ENCODE measurements at places on chromosomes 11 and 22. TPM values are rescaled to one million over a fixed set of nuclear protein-coding genes. Genes with fewer than 3 reads are reported as not detected.
A peak's percentile ranks its signal among the peaks of the same experiment; 100 is the strongest.

GRCh38 chr22:41132550-41132949 is 40.2 kb downstream of the EP300 start:
- DNase-seq, result no peak

Gene FAM180B
- total RNA-seq, result not detected

DNA sequence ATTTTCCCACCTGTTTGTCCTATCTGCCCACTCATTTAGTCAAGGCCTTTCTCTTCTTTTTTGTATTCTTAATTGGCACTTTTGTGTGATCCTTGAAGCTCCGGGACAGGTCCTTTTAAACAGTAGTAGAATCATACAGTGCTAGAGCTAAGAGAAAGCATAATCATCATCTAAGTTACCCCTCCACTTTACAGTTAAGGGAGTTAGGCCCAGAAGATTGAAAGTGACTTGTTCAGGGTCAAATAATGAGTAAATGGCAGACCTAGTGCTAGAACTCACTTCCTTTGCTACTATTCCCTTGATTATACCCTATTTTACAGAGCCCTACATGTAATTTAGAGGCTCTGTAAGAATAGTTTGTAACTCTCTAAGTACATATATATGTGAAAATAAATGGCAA is 2.5 kb downstream of the USP47 start:
- no peak for DNase-seq

Gene MMP1
- 2.8 TPM for total RNA-seq

Gene CEND1
- total RNA-seq, result not detected

- no peak for DNase-seq
These were observed 7.3 kb downstream of the TMPRSS13 start for GRCh38 chr11:117921893-117922292.

Gene PIWIL4
- total RNA-seq, result not detected

DNA sequence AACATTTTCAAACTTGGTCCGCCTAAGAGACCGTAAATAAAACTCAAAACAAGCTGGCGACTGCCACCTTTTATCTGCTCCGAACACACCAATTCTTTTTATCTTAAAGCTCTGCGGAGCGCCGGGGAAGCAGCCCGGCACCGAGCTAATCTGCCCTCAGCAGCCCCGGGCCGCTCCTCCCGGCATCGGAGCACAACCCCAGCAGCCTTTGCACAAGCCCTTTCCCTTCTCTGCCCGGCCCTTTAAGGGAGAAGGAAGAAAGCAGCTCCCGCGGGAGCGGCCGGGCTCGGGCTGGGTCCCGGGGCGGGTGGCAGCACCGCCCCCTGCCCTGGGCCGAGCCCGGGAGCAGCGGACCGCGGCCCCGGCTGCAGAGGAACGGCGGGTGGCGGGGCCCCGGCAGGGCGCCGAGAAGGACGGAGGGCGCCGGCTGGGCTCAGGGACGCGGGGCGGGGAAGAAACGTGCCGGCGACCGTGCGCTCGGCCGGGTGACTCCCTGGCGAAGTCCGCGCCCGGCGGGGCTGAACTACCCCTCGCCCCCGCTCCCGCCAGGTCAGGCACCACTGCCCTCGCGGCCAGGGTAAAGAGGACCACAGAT is 133.6 kb upstream of the C11orf58 start:
- no peak for DNase-seq

GRCh38 chr11:93028960-93029522 is 59.6 kb downstream of the MTNR1B start:
- no peak for DNase-seq

GRCh38 chr11:132310390-132311375 is 940.3 kb downstream of the NTM start:
- no peak for DNase-seq

DNA sequence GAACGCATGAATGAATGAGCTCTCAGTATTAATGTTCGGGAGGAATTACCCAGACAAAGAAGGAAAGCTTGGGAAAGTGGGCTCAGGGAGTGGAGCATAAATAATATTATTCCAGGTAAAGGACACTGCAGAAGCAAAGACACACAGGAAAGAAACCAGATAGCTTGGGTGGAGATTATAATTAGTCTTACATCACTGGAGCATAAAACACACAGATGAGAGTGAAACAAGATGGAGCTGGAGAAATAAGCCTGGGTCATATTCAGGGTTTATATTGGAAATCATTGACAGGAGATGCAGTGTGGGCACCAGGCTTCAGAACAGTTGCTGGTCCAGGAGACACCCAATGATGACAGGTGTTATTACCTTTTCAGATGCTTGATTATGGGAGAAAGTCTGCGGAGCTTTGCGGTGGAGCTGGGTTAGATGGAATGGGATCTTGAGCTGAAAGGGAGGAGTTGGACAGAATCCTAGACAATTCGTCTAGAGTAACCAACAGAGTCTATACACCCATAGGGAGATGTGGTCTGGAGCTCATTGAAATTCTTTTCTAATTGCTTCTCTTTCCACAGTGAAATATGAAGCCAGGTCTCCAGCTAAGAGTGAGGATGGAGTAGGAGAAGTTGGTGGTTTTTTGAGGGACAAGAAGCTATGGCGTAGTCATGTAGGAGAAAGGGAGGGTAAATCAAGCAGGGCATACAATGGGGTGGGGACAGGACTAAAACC is 227.2 kb downstream of the FAM76B start:
- no peak for DNase-seq

DNA sequence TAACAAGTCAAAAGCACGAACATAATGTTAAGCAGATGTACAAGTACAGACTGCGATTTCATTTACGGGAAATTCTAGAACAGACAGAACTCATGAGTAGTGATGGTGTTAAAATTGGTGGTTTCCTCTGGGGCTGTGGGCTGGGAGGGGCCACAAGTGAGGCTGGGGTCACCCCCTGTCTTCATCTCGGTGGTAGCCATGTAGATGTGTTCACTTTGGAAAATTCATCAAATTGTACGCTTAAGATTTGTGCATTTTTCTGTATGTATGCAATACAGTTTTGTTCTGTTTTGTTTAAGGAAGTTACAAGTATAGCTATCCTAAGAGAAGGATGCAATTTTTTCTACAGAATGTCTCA is 504 bp upstream of the ASCC2 start:
- no peak for DNase-seq

DNA sequence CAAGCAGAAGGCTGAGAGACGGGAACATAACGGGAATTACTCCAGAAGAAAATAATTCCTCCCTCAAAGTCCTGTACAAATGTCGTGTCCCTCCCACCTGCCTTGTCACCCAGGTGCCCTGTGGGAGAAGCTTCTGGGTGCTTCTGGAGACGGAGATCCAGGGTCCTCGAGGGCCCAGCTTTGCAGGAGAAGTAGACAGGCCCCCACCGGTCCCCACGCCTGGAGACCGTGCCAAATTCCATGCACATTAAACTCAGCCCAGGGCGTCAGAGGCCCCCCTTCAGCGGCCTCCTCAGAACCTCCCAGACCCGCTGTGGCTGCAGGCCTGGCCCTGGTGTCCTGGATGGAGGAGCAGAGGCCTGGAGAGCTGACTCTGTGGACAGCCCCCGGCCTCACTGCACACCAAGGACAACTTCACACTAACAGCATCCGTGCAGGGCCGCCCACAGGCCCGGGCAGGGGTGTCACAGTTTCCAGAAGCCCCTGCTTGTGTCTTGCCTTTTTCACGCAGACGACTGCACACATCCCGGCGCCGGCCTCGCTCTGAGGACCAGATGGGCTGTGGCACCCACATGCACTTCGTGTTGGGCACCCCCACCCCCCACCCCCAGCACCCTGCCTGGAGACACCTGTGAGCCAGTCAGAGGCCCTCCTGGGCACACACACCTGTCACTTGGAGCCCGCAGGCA is 734.3 kb downstream of the BRD1 start:
- no peak for DNase-seq

Gene DCPS
- total RNA-seq, result 25.9 TPM

GRCh38 chr11:11215944-11216343 is 137.1 kb downstream of the CSNK2A3 start:
- no peak for DNase-seq

- no peak for DNase-seq
These were observed 19.1 kb downstream of the ABCC8 start for GRCh38 chr11:17457396-17458173.

- DNase-seq, result peak; percentile 8
These were observed 709 bp downstream of the FTH1 start for GRCh38 chr11:61966734-61967115.

DNA sequence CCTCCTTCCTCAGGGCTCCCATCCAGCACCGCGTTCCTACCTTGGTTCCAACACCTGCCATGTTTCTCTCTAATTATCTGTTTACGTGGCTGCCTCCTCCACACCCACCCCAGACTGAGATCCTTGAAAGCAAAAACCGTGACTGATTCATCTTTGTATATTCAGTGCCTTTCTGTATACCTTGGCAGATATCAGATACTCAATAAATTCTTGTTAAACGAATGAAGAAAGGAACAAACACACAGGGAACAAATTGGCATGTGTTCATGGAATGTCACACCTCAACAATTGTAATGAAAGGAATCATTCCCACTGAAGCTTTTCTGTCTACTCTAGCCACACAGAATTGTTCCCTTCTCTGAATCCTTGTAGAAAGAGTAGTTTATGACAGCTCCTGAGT is 20.4 kb upstream of the LRRC55 start:
- DNase-seq, result no peak

GRCh38 chr22:23292453-23293350 is 112.4 kb downstream of the BCR start:
- no peak for DNase-seq

DNA sequence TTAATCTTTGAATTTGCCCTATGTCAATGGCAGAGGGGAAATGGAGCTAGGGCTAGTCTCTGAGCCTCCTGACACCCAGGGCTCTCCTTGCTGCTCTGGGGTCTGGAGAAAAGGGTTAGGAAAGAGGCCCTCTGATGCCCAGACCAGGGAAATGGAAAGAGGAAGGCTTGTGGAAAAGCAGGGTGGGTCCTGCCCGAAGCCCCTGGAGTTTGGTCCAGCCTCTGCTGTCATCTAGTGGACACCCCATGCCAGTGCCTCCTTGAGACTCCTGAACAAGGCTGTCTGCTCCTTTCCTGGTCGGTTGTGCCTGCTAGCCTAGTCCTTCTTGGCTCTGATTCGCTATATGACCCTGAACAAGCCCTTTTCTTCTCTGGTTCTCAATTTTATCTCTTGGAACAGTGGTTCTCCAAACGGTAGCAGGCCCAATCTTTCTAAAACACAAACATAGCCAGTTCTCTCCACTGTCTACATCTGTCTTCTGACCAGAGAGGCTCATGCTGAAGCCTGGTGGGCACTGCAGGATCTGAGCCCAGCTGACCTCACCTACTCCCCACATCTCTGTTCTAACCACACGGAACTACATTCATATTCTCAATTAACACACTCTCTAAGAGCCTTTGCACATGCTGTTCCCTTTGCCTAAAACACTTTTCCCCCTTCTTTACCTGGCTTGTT is 8.8 kb upstream of the PLA2G3 start:
- DNase-seq, result peak; percentile 47

GRCh38 chr11:128625326-128625725 is 38.0 kb upstream of the ETS1 start:
- no peak for DNase-seq

Gene RFPL2
- not detected for total RNA-seq

DNA sequence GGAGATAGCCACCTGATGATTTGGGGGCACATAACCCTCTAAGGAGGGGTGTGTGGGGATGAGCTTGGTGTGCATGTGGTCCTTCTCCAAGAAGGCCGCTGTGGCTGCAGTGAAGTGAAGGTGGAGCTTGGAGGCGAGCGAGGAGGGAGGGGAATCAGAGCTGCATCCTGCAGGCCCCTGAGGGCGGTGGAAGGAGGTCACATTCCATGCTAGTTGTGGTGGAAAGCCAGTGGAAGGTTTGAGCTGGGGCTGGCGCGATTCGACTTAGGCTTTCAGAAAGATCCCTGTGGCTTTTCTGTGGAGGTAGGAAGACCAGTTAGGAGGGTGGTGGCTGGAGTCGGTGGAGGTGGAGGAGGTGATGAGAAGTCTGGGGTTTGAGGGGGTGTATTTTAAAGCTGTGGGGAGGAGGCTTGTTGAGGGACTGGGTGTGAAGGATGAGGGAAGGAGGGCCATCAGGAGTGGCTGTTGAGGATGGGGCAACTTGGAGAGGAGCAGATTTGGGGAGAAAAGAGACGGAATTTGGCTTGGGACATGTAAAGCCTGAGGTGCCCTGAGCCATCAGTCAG is 62.0 kb downstream of the TBC1D22A start:
- no peak for DNase-seq

- no peak for DNase-seq
These were observed 3.2 kb downstream of the PRDM10 start for GRCh38 chr11:129999407-129999806.

GRCh38 chr11:119210050-119210449 is 3.9 kb downstream of the CBL start:
- DNase-seq, result no peak

DNA sequence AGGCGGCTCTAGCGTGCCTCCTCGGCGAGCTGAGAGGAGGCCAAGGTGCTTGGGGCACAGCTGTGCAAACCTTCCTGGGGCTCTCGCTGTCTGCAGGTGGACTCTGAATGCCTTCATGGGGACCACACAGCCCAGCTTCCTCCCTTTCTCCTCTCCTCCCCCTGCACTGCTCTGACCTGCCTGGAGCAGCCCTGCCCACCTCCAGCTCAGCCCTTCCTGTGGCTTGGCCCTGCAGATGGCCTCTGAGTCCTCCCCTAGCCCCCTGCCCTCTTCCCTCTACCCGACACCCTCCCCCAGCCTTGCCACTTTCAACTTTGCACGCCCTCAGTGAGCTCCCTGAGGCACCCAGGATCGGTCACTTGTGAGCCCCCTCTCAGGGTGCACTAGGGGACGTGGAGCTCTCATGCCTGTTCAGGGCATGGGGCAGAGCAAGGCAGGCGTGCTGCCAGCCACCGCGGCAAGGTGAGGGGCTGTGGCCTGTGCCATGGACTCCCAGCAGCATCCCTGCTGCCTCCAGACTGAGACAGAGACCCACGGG is 31.4 kb downstream of the PPM1F start:
- DNase-seq, result no peak

Gene DGCR6
- total RNA-seq, result not detected

DNA sequence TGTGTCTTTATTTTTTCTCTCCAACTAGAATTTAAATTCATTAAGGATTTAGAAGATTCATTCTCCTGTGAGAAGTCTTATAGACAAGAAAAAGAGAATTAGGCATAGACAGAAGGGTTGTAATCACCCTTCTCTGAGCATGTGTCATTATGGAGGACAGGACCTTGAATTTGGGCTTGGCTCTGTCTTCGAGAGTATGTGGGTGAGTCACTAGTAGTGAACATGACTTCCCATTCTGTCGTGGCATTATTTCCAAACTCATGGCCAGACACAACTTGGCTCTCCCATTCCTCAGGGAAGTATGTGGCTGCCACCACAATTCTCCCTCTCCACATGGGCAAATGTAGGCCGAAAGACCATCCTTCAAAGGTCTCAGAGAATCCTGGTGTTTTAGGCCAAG is 14.3 kb upstream of the ANKK1 start:
- no peak for DNase-seq

DNA sequence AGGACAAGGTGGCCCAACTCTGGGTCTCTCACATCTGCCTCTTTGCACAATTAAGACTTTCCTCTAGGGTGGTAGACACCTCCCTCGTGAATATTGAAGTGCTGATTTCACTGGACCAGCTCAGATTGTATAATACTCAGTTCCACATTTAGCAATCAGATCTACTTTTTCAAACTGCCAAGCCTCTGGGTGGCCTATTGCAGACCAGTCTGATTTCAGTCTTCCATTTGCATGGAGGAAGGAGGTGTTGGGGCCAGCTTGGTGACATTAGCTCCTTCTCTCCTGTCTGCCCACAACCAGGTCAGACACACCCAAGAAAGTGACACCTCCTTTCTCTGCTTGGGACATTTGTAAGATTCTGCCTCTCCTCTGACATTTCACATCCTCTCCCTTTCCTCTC is 78.2 kb downstream of the PPFIBP2 start:
- no peak for DNase-seq

All from H4 (cell line).